Stimulated activated CD8-positive, alpha-beta memory T cell treated with anti-CD3 and anti-CD28 coated beads, Interleukin-2, amount 100 ng/mL, for 48 hours (primary cell): ENCODE measurements at places on chromosomes 11 and 22.

DNA sequence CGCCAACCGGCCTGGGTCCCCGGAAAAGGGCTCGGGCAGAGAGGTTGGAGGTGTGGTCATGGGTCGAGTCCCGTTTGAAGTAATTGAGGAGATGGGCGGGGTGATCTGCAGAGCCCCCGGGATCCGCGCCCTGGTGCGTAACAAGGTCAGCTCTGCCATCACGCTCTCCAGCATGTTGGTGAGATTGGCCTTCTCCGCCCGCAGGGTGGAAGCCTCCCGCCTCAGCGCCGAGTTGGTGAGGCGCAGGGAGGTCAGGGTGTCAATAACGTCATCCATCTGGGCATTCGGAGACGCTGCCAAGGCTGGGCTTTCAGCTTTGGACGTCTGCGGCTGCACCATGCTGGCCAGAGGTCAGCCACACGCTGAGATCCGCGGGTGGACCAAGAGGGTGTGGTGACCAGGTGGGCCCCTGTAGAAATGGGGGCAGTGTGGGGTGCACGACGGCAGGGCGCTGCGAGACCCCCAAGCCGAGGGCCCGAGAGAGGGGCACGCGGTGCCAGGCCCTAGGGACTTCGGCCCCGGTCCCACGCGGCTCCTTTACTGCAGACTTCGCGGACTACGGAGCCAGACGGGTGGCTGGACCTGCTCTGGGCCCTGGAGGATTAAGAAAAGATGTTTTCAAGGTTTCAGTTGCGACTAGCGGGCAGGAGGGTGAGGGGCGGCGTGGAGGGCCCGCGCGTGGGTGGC is 672 bp downstream of the RTL6 start:
- DNase-seq = no peak

DNA sequence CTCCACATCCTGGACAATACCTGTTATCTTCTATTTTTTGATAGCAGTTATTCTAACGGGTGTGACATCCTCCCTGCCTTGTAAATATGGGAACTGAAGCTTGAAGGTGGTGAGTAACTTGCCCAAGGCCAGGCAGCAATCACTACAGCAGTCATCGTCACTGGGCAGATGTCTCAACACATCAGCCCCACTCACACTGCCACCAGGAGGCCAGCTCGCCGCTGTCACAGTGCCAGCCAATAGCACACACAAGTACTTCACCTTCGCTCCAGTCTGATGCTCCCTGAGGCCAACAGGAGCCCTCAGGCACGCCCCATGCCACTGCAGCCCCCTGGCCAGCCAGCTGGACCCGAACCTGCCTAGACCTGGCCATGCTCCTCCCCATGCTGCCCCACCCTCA is 4.9 kb upstream of the TTLL1 start:
- no peak for DNase-seq

DNA sequence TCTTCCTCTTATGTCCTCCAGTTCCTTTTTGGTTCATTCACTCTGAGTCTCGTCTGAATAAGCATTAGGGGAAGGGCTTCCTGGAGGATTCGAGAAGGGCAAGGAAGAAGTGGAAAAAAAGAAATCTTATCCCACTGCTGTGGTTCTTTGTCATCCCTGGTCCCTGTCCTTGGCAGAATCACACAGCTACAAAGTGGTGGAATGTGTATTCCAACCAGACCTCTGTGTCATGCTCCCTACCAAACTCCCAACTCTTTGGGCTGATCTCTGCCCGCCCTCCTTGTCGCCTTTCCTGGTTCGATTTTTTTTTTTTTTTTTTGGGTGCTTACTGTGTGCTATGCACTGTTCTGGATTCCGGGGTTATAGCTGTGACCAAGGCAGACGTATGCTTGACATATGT is 61.0 kb downstream of the TEAD1 start:
- no peak for DNase-seq

- DNase-seq = no peak
Observed at GRCh38 chr11:76159303-76159937, 46.9 kb downstream of the WNT11 start.

DNA sequence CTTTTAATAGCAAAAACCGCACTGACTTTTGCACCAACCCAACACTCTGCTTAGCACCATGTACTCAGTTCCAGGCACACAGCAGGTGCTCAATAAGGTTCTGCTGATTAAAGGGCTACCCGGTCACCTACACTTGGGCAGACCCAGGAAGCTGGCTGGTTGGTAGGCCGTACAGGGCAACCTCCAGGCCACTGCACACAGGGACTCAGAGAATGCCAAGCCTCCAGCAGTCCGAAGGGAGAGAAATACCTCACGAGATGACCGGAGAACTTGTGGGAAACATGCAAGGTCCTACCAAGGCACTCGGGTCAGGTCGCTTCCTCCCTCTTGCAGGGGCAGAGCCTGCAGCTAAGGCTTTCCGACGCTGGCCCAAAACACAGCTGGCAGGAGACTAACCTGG is 109.2 kb downstream of the MICAL3 start:
- DNase-seq = no peak

DNA sequence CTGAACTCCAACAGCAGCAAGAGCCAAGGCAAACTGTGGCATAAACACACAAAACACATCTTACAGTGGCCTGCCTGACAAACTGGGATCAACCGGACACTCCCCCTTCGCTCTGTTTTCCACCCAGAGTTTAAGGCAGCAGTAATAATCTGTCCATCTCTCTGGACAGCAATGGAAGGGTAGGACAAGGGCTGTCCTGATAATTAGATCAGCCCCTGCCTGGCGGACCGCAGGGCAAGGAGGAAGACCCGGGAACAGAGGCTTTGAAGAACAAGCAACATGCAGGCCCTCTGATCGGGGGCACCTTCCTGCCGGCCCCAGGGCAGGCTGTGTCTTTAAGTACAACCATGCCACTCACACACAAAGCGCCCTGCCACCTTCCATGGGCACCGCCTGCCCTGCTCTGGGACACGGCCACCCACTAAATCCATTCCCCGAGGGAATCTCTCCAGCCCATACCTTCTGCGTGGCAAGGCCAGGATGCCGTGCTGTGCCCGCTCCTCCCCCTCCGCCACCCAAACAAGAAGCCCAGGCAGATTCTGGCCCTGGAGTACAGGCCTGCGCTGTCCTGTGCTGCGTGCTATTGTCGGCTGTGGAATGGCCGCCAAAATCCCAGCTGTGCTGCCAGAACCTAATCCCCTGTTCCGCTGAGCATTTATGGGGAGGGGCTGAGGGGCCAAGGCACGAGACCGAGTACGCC is 38.8 kb downstream of the NUMA1 start:
- no peak for DNase-seq

- no peak for DNase-seq
Observed at GRCh38 chr22:25437414-25438160, 126.9 kb upstream of the GRK3 start.

- no peak for DNase-seq
Observed at GRCh38 chr11:38510041-38510440, 1912.0 kb upstream of the RAG2 start.

DNA sequence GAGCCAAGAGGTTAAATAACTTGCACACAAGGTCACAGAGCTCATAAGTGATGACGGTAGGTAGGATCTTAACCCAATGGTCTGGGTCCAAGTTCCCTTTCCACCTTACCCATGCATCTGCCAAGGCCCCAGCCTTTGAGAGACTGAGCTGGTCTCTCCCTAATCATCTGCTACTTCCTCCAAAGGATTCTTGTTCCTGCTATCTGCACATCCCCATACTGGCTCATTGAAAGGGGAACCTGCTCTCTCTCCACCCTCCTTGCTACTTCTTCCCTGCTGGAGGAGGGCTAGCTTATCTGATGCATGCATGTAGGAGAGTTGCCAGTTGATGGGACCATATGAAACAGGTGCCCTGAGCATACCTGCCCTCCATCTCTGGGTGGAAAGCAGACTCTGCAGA is 47.7 kb downstream of the COMMD9 start:
- DNase-seq = no peak

- no peak for DNase-seq
Observed at GRCh38 chr22:17965538-17966402, 58.6 kb downstream of the MICAL3 start.

GRCh38 chr11:134665571-134666270 is 253.7 kb upstream of the B3GAT1 start:
- no peak for DNase-seq

DNA sequence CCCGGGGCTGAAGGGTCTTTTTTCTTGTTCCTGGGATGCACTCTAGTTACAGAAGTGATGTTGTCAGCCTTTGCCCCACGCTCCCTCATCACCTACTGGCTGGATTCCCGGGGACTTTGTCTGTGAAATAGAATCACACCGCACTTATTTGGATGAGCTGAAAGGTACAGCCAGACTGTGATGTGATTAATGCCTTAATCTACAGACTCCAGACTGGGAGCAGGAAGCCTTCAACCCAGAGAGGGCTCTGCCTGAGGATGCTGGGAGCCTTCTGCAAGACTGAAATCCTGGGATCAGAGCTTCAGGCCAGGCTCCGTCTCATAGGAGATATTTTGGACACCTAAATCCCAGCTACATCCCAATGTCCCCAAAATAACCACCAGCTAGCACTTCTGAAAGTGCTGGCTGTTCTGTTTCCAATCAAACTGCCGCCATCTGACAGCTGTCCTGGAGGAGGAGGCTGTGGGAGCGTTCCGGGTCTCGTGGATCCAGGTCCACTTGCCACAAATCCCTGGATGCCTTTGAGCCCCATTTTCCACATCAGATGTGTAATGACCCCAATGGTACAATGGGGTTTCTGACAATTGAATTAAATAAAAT is 688.5 kb downstream of the TBC1D22A start:
- DNase-seq = no peak

DNA sequence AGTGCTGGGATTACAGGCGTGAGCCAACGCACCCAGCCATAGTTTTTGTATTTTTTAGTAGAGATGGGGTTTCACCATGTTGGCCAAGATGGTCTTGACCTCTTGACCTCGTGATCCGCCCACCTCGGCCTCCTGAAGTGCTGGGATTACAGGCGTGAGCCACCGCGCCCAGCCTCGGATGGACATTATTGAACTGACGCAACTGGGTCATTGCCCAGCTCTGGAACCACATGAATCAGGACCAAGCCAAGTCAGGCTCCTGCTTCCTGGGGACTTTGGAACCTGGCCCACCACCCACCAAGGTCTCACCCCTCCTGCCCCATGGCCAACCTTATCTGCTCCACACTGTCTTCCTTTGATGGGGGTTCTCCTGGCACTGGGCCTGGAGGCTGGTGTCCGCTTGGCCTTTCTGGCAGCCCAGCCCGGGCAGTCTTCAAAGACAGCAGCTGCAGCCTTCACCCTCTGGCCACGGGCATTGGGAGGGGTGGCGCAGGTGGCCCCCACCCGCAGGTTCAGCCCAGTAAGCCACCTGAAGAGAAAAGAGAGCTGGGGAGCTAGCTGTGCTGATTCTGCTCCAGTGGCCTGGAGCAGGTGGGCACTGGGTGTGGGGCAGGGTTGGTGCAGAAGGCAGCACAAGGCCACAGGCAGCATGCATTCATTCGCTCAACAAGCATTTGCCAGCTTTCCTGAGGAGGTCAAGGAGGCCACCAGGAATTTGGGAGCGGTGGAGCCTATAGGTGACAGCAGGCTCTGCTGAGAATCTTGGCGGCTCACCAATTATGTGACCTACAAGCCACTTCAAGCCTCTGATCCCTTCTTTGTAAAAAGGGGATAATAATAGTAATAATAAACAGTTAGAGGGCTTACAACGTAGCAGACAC is 5.7 kb downstream of the CHADL start:
- DNase-seq = no peak

GRCh38 chr22:17549655-17550054 is 13.6 kb upstream of the SLC25A18 start:
- no peak for DNase-seq

DNA sequence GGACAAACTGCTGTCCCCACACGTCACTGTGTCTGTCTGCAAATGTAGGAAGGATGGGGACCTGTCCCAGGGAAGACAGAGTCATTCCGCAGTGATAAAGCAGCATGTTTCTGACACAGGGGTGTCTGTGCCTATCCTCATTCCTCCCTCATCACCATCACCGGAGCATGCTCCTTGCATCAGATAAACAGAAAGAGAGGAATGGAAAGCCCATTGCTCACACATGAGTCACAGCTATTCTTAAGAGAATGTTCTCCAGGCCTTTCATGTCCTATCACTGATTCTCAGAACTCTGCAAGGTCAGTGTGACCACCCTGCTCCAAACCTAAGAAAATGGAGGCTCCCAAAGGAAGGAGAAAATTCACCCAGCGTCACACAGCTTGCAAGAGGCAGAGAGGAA is 38.9 kb downstream of the ZNF195 start:
- DNase-seq = no peak

DNA sequence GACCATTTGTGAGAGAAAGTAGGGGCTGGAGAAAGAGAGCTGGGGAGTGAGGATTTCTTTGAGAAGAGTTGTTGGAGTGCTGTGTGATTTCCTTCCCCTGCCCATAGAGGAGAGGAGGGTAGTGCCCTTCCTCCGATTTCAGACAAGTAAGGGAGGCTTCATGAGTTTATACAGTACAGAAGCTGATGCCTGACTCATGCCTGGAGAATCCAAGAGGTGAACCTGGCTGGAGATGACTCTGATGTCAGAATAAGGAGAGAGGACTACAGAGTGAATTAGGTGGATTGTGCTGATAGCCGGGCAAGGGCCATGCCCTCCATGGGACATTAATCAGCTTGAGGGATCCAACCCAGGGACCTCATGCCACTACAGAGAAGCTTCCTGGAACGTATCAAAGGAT is 91.6 kb downstream of the FAR1 start:
- no peak for DNase-seq

GRCh38 chr11:61057615-61058014 is 44.7 kb upstream of the CD5 start:
- DNase-seq = no peak

- DNase-seq = no peak
Observed at GRCh38 chr11:122486793-122487495, 168.6 kb upstream of the UBASH3B start.

- DNase-seq = no peak
Observed at GRCh38 chr11:67351275-67352005, 1.9 kb downstream of the POLD4 start.

- no peak for DNase-seq
Observed at GRCh38 chr11:94749369-94749768, 18.8 kb upstream of the AMOTL1 start.

GRCh38 chr11:104668797-104669463 is 229.3 kb downstream of the CASP12 start:
- no peak for DNase-seq

DNA sequence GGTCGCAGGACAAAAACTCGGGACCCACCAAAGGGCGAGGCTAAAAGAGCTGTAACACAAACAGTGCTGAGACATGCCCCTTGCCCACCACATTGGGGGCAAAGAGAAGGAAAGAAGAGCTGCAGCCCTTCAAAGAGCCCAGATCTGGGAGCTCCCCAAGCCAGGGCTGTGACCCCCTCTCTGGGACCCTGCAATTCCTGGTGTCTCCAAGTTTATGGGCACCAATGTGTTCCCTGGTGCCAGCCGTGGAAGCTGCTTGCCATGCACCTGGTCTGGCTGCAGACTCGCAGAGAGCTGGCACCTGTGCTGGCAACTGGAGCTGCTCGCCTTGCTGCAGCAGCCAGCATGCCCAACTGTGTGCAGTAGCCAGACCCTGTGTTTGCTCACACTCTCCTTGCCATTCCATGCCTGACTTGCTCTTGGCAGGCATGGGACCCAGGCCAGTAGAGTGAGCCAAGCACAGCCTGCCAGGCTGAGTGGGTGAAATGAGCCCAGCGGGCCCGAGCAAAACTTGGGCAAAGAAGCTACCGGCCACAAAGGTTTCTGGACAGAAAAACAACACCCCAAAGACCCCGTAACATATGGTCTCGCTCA is 16.0 kb downstream of the RRP8 start:
- no peak for DNase-seq

- no peak for DNase-seq
Observed at GRCh38 chr11:2734181-2735052, 34.6 kb upstream of the KCNQ1OT1 start.
